ENCODE measurements at places on chromosomes 1 and 21.
A peak's percentile ranks its signal among the peaks of the same experiment; 100 is the strongest.

DNA sequence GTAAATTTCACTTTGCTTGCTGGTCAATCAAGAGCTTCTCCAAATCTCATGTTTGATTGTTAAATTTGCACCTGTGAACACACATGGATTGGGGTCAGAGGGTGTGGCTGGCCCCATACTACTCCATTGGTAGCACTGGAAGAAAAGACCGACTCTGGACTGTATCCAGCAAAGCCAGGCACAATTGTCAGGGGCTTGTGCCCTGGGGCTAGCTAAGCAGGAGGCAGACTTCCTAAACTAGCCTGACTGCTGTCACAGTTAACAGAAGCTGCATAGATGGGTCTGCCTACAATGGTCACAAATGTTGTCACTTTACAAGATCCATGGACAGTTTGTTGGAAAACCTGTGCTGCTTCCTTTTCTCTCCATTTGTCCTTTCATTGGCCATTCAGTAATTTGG is 421.0 kb downstream of the DSCAM start:
- no peak for DNase-seq

DNA sequence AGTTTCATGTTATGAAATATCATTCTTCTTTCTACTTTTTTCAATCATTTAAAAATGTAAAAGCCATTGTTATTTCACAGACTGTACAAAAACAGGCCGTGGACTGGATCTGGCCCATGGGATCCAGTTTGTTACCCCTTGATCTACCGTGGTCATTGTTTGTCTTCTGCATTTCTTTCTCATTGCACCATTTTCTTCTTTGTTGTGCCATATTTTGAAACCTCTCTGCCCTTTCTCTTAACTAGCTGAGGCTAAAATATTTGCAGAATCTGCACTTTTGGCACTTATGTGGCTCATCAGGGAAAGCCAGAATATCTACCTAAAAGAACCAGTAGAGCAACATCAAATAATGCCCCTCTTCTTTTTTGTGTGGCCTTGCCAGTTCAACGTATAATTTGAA is 50.5 kb downstream of the DNAJC6 start:
- no peak for DNase-seq

- peak; percentile 26 for DNase-seq
Measured at GRCh38 chr1:111592389-111593361, 26.9 kb upstream of the RAP1A start.

DNA sequence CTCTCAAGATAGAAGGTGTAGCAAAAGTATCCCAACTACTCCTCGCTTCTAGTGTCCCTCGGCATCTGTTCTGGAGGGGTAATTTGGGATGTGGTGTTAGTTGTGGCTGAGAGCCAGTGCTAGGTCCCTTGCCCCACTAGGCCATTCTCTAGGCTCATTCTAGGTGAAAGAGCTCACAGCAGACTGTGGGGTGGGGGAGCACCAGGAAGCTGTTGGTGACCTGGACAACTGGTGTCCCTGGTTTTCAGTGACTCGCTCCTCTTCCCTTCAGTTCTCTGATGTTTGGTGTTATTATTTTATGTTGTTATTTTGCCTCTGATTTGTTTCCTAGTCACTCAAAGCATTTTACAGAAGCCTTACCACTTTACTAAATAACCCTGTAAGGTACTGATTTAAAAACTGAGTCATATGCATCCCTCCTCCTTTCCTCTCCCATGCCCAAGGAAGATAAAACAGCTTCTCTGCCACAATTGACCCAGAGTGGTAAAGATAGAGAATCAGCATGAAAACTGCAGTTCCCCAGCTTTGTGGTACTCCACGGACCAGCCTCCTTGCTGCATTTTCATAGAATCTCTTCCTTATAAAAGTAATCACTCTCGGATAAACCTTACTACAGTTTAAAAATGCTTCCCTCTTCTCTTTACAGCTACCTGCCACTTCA is 14.1 kb downstream of the DYRK3 start:
- no peak for DNase-seq

All from NCI-H2171 (cell line).